ENCODE measurements at places on chromosomes 3 and 15.
A peak's percentile ranks its signal among the peaks of the same experiment; 100 is the strongest.

DNA sequence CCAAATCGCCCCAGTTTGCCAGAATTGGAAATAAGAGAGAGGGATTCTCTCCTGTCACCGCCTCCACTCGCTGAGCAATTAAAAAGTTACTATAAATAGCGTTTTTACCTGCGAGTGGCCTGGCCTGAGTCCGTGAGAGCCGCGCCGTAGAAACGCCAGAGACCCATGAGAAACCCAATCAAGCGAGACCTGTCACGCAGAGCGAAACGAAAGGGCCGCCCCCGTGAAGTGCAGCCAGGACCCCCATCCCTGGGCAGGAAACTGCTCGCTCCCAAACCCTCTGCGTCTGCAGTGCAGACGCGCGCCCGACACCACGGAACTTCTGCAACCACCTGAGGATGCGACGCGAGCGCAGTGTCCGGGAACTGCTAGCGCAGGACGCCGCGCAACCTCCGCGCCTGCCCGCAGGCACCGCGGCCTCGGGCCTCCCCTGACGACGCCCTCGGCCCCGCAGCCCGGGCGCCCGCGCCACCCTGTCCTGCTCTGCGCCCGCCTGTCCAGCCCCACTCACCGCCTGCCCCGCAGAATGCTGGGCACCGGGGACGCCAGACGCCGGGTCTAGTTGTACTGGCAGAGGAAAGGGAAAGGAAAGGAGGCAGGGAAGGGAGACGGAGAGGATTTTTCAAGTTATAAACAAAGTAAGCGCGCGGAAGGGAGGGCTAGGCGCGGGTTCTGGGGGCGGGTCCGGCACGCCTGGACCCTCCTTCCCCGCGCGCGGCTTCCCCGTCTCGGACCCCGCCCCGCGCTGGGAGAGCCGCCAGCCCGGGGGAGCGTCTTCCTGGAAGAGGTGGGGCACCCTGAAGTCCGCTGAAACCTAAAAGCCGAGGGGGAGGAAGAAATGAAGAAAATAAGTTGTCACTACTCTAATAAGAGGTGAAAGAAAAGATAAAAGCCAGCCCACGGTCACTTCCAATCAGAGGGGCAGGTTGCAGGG lies at the start of gene PLSCR4:
PLSCR4 (minus strand) TSS at position 657 of the 934 bp plus-strand sequence. CDS start 29,034 bp downstream, outside the sequence.
- H3K4me3 ChIP-seq = peak within 1 kb of the TSS; percentile 86
- peak; percentile 18 for DNase-seq
- no peaks in the 10 kb centered on the region for H3K27me3 ChIP-seq

DNA sequence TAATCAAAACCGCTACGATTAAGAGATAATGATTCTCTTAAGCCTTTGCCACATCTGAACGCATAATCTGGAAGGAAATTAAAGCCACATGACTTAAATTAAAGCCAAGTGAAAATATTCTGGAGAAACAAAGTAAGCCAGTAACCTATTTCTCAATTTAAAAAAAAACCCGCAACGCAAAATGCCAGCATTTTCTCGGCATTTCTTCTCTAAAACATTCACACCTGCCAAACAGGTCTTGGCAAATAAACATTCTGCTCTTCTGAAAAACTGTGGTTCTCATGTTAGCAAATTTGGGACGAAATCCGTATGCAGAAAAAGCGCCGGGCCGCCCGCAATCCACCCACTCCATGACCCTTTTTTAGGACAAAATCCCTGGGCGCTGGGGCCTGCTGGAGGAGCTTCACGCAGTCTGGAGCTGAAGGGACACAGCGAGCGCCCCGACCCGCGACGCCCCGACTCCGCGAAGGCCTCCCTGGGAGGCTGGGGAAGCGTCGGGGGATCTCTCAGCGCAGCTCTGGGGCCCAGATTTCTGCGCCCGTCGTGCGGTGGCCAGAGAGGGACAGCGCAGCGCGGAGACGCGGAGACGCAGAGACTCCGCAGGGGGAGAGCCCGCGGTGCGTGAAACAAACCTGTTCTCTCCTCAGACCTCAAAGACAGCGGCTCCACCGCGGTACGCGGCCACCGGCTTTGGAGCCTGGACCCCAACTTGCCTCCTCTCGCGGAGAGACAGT lies 471 bp downstream of the NKIRAS1 start:
- H3K36me3 ChIP-seq = peaks cover 28% of the 10 kb centered on the region
- no peak for DNase-seq
- no peaks in the 10 kb centered on the region for H3K27me3 ChIP-seq
- H3K27ac ChIP-seq = peak overlapping the region; percentile 100
- H3K4me1 ChIP-seq = peaks cover 46% of the 10 kb centered on the region

GRCh38 chr3:108209579-108209978 lies 12.6 kb downstream of the IFT57 start:
- no peak for DNase-seq
- H3K27me3 ChIP-seq = no peaks in the 10 kb centered on the region
- H3K4me3 ChIP-seq = no peak overlapping the region
- H3K36me3 ChIP-seq = peaks cover 37% of the 10 kb centered on the region

DNA sequence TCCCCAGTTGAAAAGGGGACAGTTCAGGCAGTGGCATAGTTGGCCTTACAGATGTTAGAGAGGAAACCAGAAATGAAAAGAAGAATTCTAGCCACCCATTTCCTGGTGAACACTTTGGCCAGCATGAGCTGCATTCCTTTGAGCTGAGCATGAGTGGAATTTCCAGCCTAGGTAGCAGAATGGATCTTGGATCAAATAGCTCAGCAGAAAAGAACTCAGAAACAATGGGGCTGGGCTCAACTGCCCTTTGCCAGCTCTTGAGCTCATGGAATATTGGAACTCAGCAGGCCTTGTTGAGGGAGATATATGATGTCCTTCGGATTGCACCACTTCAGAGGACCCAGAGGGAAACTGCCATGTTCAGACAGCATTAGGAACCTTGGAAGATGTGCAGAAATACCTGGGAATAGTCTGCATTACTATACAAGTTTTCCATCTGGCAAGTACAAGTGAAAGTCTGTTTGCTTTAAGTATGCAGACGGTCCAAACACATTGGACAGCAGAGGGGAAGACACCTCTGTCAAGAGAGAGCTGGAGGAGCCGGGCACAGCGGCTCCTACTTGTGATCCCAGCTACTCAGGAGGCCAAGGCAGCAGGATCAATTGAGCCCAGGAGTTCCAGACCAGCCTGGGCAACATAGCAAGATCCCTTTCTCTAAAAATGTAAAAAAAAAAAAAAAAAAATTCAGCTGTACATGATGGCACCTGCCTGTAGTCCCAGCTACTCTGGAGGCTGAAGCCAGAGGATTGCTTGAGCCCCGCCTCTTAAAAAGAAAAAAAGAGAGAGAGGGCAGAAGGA lies 3.1 kb upstream of the CDV3 start:
- H3K36me3 ChIP-seq = peaks cover 1% of the 10 kb centered on the region
- H3K27ac ChIP-seq = peak overlapping the region; percentile 94
- no peaks in the 10 kb centered on the region for H3K27me3 ChIP-seq
- no peak for DNase-seq
- no peak overlapping the region for H3K4me3 ChIP-seq

DNA sequence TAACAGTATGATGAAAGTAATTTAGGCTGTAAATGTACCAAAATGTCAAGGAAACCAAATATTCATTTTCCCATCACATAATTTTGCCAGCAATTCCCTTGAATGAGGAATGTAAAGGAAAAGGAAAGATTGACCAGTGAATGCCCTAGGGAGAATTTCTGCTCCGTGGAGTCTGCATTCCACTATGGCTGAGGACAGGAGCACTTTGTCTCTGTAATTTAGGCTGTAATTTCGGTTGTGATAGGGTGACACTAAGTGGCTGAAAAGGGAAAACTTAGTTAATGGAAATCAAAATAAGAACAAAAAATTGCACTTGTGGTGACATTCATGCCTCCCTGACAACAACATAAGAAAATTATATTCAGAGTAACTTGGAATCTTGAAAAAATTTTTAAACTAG lies 8.3 kb upstream of the TMEM207 start:
- no peak overlapping the region for H3K27ac ChIP-seq
- H3K27me3 ChIP-seq = no peaks in the 10 kb centered on the region
- H3K4me1 ChIP-seq = peaks cover 38% of the 10 kb centered on the region
- DNase-seq = no peak

DNA sequence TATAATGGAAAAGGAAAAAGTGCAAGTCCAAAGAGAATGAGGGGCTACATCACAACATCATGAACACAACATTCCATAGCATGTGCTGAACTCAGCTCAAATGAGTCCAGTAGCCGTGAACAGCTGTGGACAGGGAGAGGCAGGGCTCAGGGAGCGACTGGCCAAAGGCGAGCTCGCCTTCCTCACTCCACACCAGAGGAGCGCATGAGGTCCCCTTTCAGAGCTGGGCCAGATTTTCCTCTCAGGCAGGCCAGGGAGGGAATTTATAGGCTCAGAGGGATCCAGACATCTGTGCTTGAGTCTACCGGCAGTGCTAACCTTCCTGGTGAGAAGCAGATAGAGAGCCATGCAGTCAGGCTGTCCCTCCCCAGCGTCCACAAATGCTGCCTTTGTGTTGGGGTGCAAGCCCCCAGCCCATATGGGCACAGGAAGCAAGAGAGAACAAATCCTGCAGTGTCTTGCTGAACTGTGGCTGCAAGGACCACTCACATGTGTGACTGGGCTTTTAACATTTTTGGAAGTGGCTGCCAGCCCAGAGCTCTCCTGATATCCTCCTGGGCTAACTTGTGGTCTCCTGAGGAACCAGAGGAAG lies 32.5 kb downstream of the ARHGEF3 start:
- DNase-seq = no peak
- no peaks in the 10 kb centered on the region for H3K27me3 ChIP-seq
- no peak overlapping the region for H3K4me3 ChIP-seq
- H3K4me1 ChIP-seq = peaks cover 27% of the 10 kb centered on the region
- H3K36me3 ChIP-seq = peaks cover 42% of the 10 kb centered on the region
- H3K27ac ChIP-seq = peak overlapping the region; percentile 46

DNA sequence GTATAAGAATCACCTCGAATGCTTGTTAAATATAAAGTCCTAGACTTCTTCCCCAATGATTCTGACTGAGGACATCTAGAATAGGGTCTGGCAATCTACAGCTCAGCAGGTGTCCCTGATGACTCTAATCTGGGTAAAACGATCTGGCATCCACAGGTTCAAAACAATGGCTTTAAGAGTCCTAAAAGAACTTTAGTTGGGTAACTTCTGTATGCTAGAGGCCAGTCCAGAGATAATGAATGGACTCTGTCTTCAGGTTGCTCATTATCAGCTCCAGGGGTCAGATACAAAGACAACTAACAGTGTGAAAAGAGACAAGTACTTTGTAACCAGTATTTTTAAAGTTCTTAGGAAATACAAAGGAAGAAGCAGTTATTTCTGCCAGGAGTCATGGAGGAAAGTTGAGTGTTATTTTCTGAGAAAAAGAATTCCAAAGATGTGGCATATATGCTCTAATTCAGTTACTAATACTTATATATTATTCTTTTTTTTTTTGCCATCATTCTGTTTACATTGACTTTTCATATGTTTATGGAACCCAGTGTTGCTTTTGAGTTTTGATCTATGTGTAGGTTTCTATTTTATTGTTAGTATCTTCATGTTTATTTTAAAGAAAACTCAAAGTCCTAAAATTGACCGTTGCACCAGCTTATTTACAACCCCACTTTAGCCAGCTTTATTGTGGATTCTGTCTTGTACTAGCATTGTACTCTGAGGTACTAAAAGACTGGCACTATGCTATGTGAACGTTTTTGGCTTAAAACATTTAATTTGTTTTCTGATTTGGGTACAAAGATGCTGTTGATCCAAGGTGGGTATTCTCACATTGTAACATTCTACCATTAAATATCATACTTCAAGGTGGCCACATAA lies 3.1 kb upstream of the GPR15 start:
- DNase-seq = no peak
- no peaks in the 10 kb centered on the region for H3K36me3 ChIP-seq
- no peaks in the 10 kb centered on the region for H3K27me3 ChIP-seq
- no peak overlapping the region for H3K27ac ChIP-seq

DNA sequence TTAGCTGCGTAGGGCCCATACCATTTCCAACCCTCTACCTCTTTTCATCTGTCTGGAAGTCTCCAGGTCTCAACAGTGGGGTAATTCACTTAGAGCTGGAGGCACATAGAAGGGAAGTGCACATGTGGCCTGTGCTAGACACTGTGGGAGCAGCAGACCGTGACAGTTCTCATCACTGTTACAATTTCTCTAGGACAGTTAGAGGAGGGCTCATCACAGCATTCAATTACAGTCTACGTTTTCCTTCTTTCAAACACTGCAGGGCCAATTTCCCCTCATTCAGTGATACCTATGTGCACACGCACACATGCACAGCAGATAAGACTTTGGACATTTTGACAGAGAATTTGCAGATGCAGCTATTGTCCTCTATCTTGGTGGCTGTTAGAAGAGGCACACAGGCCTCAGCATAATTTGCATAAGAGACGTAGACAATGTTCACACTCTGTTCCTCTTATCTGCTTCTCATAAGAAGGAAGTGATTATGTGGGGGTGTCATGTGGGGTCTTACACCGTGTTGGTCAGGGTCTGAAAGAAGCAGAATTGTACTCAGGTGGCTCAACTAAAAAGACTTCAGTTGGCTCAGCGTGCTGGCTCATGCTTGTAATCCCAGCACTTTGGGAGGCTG lies 12.6 kb upstream of the HRG start:
- no peaks in the 10 kb centered on the region for H3K4me1 ChIP-seq
- no peaks in the 10 kb centered on the region for H3K36me3 ChIP-seq
- DNase-seq = no peak
- no peak overlapping the region for H3K27ac ChIP-seq

GRCh38 chr3:133949438-133949837 lies 53.8 kb upstream of the RAB6B start:
- H3K4me1 ChIP-seq = peaks cover 4% of the 10 kb centered on the region
- no peaks in the 10 kb centered on the region for H3K27me3 ChIP-seq
- no peak overlapping the region for H3K4me3 ChIP-seq
- DNase-seq = no peak
- no peak overlapping the region for H3K27ac ChIP-seq

GRCh38 chr3:32249184-32249782 lies 10.8 kb downstream of the CMTM8 start:
- peaks cover 18% of the 10 kb centered on the region for H3K4me1 ChIP-seq
- H3K27me3 ChIP-seq = no peaks in the 10 kb centered on the region
- H3K27ac ChIP-seq = no peak overlapping the region
- no peak overlapping the region for H3K4me3 ChIP-seq

DNA sequence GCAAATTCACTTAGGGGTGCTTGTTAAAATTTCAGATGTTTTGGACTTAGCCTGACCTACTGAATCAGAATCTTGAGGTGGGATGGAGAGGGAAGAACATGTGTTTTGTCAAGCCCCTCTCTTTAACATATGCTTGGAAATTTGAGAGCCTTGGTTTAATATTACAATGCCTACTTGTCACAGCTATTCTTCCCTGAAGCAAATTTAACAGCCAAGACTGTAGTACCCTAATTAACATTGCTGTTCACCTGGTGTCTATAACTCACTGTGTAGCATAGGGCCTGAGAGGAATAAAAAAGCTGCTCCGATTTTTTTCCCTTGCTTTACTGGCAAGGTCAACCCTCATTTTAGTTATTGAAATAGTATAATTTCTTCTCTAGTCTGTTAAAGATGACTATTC lies 880.1 kb downstream of the CADM2 start:
- DNase-seq = no peak
- H3K27me3 ChIP-seq = no peaks in the 10 kb centered on the region
- H3K36me3 ChIP-seq = no peaks in the 10 kb centered on the region
- peaks cover 27% of the 10 kb centered on the region for H3K4me1 ChIP-seq

- DNase-seq = no peak
- peaks cover 30% of the 10 kb centered on the region for H3K27me3 ChIP-seq
- H3K4me1 ChIP-seq = peaks cover 5% of the 10 kb centered on the region
- no peaks in the 10 kb centered on the region for H3K36me3 ChIP-seq
- H3K4me3 ChIP-seq = no peak overlapping the region
Measured at GRCh38 chr3:98329392-98330124, 24.1 kb upstream of the OR5K4 start.

- no peaks in the 10 kb centered on the region for H3K27me3 ChIP-seq
- H3K27ac ChIP-seq = no peak overlapping the region
- H3K4me1 ChIP-seq = no peaks in the 10 kb centered on the region
- no peak overlapping the region for H3K4me3 ChIP-seq
Measured at GRCh38 chr3:102529452-102529851, 94.6 kb downstream of the ZPLD1 start.
